A172 (cell line): ENCODE measurements at places on chromosomes 16 and 17.

DNA sequence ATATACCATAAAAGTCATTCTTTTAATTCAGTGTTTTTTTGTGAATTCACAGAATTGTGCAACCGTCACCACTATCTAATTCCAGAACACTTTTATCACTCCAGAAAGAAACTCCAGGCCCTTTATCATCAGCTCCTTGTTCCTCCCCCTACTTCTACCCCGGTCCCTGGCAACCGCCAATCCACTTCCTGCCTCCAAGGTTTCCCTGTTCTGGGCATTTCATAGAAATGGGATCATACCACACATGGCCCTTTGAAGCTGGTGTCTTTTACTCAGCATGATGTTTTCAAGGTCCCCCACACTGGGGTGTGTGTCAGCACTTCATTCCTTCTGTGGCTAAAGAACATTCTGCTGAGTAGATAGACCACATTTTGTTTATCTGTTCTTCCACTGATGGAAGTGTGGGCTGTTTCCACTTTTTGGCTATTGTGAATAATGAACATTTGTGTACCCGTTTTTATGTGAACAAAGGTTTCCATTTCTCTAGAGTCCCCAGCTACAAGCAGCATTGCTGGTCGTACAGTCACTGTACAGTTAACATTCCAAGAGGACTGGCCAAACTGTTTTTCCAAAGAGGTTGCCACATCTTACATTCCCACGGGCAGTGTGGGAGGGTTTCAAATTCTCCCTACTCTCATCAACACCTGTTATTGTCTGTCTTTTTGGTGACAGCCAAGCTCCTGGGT lies 75.8 kb upstream of the ZNF469 start:
- DNase-seq: peak; percentile 84

DNA sequence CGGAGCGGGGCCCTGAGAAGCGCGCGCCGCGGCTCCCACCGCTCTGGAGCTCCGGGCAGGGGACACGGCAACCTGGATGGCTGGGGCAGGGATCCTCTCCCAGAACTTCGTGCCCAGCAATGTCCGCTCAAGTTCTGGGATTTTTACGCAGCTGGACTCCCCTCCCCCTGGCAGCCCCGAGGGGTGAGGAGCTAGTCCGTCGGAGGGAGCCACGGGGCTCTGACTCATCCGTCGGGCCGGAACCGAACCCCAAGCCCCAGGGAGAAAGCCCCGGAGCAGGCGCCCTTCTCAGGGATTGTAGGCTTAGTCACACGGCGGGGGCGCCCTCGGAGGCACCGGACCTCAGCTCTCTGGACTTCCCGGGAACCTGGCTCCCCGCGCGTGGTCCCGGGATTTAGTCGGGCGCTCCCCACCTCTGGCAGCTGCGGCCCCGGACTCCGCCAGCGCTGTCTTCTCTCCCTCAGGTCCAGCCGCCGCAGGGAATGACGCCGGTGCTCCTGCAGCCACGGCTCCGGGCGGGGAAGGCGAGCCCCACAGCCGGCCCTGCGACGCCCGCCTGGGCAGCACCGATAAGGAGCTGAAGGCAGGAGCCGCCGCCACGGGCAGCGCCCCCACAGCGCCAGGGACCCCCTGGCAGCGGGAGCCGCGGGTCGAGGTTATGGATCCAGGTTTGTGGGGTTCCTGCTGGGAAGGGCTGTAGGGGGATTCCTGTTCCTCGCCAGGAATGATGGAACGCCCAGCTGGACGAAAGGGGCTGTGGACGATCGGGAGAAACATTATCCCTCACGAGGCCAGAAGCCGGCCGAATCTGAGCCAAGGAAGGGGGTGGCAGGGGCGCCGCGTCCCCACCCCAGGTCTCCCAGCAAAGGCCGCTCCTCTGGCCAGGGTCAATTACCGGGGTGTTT lies 830 bp downstream of the SPHK1 start:
- DNase-seq: peak; percentile 60

DNA sequence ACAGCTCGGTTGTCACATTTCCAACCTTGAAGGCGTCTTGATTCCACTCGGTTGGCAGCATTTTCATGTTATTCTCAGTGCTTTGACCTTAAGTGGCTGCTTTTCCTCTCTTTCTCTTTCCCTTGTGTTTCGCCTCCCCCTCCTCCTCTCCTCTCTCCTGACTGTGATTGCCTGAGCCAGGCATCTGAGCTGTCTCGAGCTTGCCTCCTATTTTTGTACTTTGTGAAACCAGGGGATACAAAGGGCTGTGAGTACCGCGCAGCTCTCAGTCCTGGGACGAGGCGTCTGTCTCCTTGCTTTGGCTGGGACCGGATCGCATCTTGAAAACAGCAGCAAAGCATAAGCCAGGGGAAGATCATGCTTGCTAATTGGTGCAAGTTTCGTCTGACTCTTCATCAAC lies 48.8 kb upstream of the SDK2 start:
- DNase-seq: no peak

DNA sequence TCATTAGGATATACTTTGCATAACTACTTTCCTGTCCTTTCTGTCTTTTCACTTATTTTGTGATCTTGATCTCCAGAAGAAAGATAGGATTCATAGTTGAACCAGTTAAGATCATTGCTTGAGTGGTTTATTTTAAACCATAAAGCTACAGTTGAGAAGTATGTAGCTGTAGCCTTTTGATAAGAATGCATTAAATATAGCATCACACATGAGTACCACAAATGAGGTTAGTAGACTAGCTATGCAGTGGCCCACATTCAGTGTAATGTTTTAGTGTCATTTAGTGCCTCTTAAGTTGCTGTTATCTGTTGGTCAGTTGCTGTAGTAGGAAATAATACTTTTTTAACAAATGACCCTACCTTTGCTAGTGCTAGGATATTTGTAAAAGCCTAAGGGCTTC lies 1.3 kb downstream of the NLK start:
- DNase-seq: no peak

GRCh38 chr17:45346216-45347015 lies 29.6 kb upstream of the MAP3K14 start:
- no peak for DNase-seq

DNA sequence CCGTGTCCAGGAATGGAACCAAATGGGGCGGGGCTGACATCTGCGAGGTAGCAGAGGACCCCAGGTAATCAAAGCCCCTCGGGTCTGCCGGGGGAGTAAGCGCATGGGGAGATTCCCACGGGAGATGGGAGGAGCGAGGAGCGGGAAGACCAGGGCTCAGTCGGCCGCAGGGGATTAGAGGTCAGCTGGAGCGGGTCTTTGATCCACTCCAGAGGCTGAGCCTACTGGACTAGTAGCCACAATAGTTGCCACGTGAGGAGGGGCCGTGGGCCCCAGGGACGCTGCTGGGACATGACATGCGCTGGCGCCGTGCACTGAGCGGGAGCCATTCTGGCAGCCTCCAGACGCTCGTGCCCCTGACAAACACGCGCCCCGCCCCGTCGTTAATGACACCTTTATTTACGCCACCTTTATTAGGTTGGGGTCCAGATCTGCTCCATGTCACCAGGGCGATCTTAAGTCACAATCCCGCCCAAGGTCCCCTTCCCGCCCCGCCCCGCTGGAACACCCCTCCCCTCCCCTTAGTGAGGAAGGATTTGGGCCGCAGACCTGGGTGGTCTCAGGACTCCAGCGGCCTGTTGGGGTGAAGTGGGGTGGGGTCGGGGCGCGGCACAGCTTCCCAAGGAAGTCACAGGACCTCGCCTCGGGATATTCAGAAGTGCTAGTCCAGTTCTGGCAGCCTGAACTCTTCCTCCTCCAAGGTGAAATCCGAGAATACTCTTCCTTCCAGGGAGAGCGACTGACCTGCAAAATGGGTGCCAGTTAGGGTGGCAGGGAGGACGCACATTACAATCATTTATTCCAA lies 15.0 kb downstream of the PPY start:
- no peak for DNase-seq

- DNase-seq: no peak
Measured at GRCh38 chr17:48718227-48718760, 4.0 kb downstream of the PRAC1 start.

DNA sequence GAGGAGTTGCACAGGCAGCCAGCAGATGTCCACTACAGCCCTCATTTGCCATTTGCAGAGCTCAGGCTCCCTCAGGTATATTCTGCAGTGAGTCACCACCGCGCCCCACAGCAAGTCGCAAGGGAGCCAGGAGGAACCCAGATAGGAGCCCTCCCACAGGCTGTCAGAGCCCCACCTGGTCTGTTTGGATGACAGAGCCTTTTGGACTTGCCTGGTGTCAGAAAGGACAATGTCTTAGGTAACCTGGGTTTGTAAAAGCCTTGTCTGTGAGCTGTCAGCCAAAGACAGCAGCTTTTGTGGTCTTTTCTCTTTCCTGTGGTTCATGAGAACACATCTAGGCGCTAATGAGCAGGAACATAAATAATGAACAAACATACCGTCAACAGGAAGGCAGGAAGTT lies 70.9 kb downstream of the GNAO1 start:
- DNase-seq: no peak

DNA sequence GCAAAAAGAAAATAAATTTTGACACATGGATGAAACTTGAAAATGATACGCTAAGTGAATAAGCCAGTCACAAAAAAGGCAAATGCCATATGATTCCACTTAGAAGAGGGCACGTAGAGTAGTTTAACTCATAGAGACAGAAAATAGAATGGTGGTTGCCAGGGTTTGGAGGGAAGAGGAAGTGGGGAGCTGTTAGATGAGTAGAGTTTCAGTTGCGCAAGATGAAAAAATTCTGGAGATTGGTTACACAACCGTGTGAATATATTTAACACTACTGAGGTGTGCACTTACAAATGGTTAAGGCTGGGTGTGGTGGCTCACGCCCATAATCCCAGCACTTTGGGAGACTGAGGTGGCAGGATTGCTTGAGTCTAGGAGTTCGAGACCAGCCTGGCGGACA lies 93.4 kb upstream of the TMEM132E start:
- no peak for DNase-seq

DNA sequence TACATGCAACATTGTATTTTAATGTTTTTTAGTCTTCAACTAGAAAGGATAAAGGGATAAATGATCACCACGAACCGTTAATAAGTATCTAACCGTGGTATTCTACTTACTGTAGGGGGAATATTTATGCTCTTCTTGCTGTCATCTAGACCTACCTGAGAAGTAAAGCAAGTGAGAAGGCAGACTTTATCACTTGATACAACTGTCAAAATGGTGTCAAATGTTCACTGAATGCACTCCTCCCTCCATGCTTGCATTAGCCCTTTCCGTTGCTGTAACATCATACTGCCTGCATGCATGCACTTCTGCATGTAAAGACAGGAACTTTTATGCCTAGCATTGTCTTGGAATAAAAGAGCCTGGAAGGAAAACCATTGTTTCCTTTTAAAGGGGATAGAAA lies 298.6 kb upstream of the PMFBP1 start:
- DNase-seq: no peak

DNA sequence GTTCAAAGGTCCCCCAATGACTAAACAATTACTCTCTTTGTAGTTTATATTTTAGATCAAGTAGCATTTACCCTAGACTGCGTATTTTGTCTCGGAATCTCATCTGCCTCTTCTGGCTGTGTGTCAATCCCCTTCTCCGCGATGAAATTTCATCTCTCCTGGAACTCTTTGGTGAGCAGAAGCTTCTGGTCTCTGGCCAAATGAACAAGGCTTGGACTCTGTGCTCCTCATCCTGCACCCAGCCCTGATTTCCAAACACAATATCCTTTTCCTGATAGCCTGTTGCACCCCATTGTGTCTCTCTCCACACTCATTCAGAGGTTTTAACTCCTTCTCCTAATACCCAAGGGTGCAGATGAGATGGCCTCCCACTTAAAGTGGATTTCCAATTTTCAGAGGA lies 609.4 kb upstream of the CDH5 start:
- no peak for DNase-seq

DNA sequence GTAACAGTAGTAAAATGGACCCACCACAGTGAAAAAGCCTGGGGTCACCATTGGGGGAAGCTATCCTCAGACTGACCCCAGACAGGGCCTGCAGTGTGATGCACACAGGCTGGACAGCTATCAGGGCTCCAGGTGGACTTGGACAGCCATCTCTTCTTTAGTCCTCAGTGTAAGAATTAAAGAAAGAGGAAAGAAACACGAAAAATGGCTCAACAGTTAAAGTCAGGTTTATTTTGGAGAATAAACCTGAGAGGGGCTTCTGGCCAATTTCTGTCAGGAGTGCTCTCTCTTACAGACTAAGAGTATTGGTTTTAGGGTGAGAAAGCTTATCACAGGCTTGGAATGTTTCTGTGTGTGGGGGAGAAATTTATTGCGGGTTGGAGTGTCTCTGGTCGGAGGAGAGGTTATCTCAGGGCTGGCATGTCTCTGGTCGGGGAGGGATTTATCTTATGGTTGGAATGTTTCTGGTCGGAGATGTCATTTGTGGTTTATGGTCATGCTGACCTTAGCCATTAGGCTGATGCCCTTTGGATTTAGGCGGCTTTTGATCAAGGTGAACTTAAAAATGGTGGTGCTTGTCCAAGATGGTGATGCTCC lies 10.8 kb upstream of the B4GALNT2 start:
- DNase-seq: peak; percentile 28

DNA sequence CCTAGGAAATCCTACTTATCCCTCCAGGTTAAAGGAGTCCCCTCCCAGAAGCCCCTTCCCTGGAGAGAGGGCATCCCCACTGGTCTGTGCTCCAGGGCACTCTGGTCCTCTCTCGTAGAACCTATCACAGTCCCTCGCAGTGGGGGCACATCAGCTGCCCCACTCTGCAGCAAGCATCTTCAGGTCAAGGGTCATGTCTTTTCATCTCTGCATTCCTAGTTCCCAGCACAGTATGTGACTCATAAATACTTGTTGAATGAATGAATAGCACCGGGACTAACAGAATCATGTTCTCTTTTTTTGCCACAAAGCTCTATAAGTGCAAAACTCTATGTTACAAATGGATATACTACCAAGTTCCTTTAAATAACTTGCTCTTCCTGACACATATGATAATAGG lies 36.0 kb downstream of the RNF157 start:
- peak; percentile 68 for DNase-seq

GRCh38 chr16:3589441-3589921 lies 12.3 kb upstream of the NLRC3 start:
- DNase-seq: no peak

GRCh38 chr17:61660746-61661485 lies 69.9 kb upstream of the NACA2 start:
- DNase-seq: no peak

DNA sequence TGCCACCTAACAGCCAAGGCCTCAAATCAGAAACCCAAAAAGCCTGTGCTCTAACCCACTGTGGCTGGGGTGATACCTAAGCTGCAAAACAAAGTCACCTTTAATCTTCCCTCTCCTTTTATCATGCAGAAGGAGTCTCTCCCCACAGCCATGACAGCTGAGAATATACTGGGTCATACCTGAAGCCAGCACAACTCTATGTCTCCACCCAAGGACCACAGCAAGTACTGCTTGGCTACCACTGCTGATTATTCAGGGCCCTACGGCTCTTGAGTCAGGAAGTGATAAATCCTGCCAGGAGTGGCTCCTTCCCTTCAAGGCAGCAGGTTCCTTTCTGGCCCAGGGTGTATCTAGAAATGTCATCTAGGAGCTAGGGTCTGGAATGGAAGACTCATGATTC lies 151.5 kb upstream of the TOM1L1 start:
- no peak for DNase-seq
